ENCODE measurements at places on chromosomes 2 and 18.

DNA sequence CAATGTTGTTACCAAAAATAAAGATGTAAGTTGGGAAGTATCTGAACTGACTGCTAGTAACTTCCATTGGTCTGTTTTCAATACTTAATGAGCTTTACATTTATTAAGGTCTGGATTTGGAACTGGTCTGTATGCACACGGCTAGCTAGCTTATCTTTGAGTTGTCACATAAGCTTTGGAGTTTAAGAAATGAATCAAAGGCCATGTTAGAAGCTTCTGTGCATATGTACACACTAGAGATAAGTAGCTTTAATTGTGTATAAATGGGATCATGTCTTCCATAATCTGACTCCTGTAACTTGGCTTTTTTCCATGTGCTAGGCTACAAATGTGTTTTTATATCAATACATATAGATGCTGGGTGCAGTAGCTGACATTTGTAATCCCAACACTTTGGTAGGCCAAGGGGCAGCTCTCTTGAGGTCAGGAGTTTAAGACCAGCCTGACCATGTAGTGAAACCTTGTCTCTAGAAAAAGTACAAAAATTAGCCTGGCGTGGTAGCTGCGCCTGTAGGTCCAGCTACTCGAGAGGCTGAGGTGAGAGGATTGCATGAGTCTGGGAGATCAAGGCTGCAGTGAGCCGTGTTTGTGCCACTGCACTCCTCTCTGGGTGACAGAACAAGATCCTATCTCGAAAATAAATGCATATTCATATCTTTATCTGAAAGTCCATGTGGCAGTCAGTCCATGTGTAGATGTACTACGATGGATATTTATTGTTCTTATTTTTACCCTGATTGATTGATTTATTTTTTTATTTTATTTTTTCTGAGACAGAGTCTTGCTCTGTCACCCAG is 27.2 kb downstream of the ATIC start:
- no peak for DNase-seq

DNA sequence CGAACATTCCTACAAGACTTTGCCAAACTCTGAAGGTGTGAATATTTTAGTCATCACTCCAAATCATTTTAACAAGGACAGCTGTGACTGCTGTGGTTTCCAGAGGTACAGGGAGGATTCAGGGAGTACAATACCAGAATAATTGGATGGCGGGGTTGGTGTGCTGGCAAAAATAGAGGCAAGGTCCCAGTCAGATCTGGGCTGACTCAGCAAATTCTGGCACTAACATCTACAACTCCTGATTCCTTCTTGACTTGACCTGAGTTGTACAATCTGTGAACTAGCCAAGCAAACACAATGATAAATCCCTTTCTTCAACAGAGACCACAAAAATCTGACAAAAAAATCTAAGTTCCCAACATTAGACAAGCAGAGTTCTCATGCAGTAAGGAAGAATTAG is 40.4 kb downstream of the RMP24 start:
- DNase-seq = no peak

GRCh38 chr2:238771639-238772038 is 76.2 kb upstream of the TWIST2 start:
- no peak for DNase-seq

DNA sequence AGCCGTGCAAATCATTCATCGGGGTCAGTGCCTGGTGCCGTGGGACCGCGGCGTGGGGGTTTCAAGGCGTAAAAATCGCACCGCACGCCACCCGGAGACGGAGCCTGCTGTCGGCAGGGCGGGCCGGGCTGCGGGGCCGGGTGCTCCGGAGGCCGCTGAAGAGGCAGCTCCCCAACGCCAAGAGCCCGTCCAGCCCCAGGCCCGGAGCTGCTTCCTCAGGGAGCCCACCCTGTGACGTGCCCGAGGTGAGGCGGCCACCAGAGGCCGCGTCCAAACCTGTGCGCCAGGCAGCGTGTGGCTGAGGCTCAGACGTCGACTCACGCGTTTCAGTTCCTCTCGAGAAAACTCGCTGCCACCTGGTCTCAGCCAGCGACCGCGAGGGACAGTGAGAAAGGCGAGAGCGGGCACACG is 98.1 kb downstream of the NFATC1 start:
- DNase-seq = no peak

GRCh38 chr18:2856547-2857170 is 9.9 kb downstream of the EMILIN2 start:
- DNase-seq = no peak

- DNase-seq = no peak
Observed at GRCh38 chr18:31880186-31880898, 62.6 kb downstream of the TRAPPC8 start.

GRCh38 chr2:51723691-51724090 is 691.8 kb upstream of the NRXN1 start:
- DNase-seq = no peak
